ENCODE measurements at places on chromosomes 7 and 10. TPM values are rescaled to one million over a fixed set of nuclear protein-coding genes. Genes with fewer than 3 reads are reported as not detected.

DNA sequence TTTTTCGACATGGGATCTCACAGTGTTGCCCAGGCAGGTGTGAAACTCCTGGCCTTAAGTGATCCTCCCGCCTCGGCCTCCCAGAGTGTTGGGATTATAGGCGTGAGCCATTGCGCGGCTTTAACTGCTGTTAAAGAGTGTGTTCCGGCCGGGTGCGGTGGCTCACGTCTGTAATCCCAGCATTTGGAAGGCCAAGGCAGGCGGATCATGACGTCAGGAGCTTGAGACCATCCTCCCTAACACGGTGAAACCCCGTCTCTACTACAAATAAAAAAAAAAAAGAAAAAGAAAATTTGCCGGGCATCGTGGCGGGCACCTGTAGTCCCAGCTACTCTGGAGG is 1.1 kb downstream of the RABGEF1 start:
- H3K4me1 ChIP-seq, result peaks cover 8% of the 10 kb centered on the region
- peak overlapping the region; percentile 90 for H3K27ac ChIP-seq
- peak overlapping the region; percentile 81 for H3K4me3 ChIP-seq
- no peaks in the 10 kb centered on the region for H3K36me3 ChIP-seq
- no peak for DNase-seq

- DNase-seq, result no peak
- no peaks in the 10 kb centered on the region for H3K4me1 ChIP-seq
Observed at GRCh38 chr7:31724696-31725095, 37.7 kb downstream of the PPP1R17 start.

DNA sequence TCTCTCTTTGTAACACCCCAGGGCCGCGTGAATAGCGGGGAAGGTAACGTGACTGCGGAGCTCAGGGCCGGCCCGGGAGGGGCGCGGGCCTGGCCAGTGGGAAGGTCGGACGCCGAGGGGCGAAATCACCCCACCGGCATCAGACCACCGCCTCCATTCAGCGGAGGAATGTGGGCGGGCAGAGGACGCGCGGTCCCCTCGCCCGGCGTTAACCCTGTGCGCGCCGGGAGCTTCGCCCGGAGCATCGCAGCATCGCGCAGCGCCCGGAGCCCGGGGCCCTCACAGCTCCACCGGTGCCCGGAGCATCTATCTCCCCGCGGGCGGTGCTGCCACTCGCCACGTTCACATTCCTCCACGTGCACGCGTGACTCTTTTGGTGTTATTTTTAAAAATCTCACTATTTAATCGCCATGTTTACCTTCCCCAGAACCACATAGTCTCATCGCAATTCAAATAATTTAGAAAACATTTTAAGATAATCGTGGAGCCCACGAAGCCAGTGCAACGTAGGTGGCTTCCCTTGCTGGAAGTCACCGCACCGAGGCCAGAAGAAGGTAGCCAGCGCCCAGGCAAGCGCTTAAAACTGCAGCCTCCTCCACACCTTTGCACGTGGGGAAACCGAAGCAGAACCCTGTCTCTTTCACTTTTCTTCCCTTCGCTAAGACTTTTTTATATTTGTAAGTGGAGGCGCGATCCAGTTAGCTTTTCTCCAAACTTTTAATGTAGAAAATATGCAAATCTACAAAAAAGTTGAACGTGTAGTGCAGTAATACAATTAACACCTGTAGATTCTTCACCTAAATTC is 21.8 kb downstream of the FGFBP3 start:
- H3K4me1 ChIP-seq, result peaks cover 8% of the 10 kb centered on the region
- peak overlapping the region; percentile 31 for H3K4me3 ChIP-seq
- no peaks in the 10 kb centered on the region for H3K36me3 ChIP-seq

DNA sequence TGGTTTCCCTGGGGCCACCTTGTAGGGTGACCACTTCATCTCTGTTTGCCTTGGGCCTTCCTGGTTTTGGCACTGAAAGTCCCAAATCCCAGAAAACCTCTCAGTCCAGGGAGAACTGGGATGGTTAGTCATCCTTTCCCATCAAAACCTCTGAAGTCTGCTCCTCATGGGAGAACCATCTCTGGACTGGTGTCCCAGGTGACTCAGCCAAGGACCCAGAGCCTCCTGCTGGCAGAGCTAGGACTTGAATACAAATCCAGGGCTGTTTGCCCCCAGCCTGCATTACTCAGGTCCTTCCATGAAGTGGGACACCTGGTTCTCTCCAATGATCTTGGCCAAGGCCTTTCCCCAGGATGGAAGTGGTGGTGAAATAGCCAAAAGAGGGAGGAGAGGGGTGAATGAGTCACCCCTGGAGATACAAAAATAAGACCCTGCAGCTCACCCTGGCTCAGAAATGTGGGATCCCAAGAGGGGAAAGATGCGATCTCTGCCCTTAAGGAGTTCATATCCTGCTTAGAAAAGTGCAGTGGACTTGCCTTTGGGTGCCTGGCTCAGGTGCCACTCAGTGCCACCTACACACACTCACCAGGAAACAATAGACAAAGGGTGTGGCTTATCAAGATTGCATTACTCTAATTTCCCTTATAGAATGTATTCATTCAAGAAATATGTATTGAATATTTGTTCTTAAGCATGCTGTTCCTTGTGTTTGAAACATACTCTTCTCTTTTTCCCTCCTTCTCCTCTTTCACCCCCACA is 22.0 kb downstream of the ADRA2A start:
- H3K36me3 ChIP-seq, result no peaks in the 10 kb centered on the region
- DNase-seq, result no peak
- H3K27ac ChIP-seq, result no peak overlapping the region
- H3K27me3 ChIP-seq, result no peaks in the 10 kb centered on the region
- H3K4me1 ChIP-seq, result no peaks in the 10 kb centered on the region
- H3K4me3 ChIP-seq, result no peak overlapping the region

- H3K4me1 ChIP-seq, result no peaks in the 10 kb centered on the region
- no peaks in the 10 kb centered on the region for H3K36me3 ChIP-seq
- DNase-seq, result no peak
Observed at GRCh38 chr7:140915935-140916555, 8.7 kb downstream of the BRAF start.

- no peak for DNase-seq
- H3K27ac ChIP-seq, result no peak overlapping the region
- no peaks in the 10 kb centered on the region for H3K36me3 ChIP-seq
- no peak overlapping the region for H3K4me3 ChIP-seq
Observed at GRCh38 chr10:12628964-12629766, 279.8 kb downstream of the CAMK1D start.

GRCh38 chr10:6920072-6921019 is 340.3 kb upstream of the PRKCQ start:
- no peaks in the 10 kb centered on the region for H3K27me3 ChIP-seq
- H3K27ac ChIP-seq, result no peak overlapping the region
- no peaks in the 10 kb centered on the region for H3K4me1 ChIP-seq
- peak; percentile 92 for DNase-seq

DNA sequence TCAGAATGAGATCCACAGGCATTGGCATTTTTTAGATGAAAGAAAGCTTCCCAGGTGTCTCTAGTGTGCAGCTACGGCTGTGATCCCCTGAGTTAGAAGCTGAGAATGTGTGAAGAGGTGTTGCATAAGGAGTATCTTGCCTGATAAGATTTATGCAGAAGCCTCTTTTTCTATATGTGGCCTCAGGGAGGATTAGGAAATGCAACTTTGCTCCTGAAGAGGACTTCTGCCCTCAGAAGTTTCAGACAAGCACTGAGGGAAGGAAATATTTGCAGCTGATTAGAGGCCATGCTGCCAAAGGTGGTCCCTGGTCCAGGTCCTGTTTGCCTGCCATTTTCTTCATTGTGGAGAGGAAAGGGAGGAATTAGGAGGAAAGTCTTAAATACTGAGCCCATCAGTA is 551.8 kb downstream of the PHTF2 start:
- H3K27ac ChIP-seq, result no peak overlapping the region
- no peaks in the 10 kb centered on the region for H3K27me3 ChIP-seq
- H3K36me3 ChIP-seq, result no peaks in the 10 kb centered on the region
- no peak for DNase-seq
- H3K4me1 ChIP-seq, result no peaks in the 10 kb centered on the region
- H3K4me3 ChIP-seq, result no peak overlapping the region

GRCh38 chr7:111172564-111173257 is 81.8 kb downstream of the LRRN3 start:
- H3K27me3 ChIP-seq, result no peaks in the 10 kb centered on the region
- no peaks in the 10 kb centered on the region for H3K36me3 ChIP-seq
- DNase-seq, result no peak
- no peaks in the 10 kb centered on the region for H3K4me1 ChIP-seq

DNA sequence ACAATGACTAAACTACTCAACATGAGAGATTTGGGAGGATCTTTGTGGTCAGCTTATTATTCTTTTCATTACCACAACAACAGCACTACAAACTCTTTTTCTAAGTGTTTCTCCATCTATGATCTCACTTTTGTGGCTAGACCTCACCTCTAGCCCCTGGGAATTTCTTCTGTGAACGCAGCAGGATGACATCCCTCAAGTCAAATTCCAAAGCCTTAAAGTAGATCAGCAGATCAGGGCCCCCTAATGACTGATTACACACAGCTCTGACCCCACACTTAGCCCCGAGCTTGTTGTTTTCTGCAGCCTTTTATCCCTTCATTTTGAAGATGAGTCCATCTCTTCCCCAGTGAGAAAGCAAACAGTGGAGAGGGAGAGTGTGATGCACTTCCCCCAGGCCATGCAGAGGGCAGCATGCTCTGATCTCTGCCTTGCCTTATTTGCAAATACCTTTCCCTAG is 27.3 kb downstream of the TFAM start:
- no peaks in the 10 kb centered on the region for H3K36me3 ChIP-seq
- H3K4me3 ChIP-seq, result no peak overlapping the region
- no peaks in the 10 kb centered on the region for H3K4me1 ChIP-seq
- H3K27me3 ChIP-seq, result no peaks in the 10 kb centered on the region
- no peak for DNase-seq
- H3K27ac ChIP-seq, result no peak overlapping the region

- H3K27me3 ChIP-seq, result no peaks in the 10 kb centered on the region
- H3K4me3 ChIP-seq, result no peak overlapping the region
- DNase-seq, result no peak
- no peaks in the 10 kb centered on the region for H3K36me3 ChIP-seq
- no peaks in the 10 kb centered on the region for H3K4me1 ChIP-seq
- no peak overlapping the region for H3K27ac ChIP-seq
Observed at GRCh38 chr10:131638049-131638879, 262.5 kb upstream of the PPP2R2D start.

- H3K27me3 ChIP-seq, result no peaks in the 10 kb centered on the region
- no peak for DNase-seq
- H3K4me3 ChIP-seq, result no peak overlapping the region
Observed at GRCh38 chr7:155741805-155742204, 70.5 kb downstream of the SHH start.

NPTX2 gene
- total RNA-seq, result 0.94 TPM

ADCYAP1R1 gene
- total RNA-seq, result 0.27 TPM

FAM237B gene
- total RNA-seq, result not detected

NUPR2 gene
- total RNA-seq, result not detected

PPP1R3C gene
- 1.1 TPM for total RNA-seq

Measured in Peyer's patch (tissue), 4 donors.